ENCODE measurements at places on chromosomes 1 and 21.

DNA sequence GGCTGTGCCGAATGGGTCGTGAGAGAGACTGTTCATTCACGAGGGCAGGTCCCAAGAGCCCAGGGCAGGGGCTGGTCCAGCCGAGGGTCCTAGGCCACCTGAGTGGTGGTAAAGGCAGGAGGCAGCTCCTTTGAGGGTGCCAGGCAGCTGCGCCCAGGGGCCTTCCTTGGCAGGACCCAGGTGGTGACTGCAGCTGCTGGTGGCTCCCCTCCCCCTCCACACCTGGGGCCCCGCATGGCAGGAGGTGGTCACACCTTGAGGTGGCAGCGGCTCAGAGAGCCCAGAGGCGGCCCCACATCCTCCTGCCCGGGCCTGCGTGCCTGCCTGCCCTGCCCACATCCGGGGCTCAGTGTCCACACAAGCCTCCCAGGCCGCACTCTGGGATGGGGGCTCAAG is 9.8 kb upstream of the PLCH2 start:
- no peak for DNase-seq

DNA sequence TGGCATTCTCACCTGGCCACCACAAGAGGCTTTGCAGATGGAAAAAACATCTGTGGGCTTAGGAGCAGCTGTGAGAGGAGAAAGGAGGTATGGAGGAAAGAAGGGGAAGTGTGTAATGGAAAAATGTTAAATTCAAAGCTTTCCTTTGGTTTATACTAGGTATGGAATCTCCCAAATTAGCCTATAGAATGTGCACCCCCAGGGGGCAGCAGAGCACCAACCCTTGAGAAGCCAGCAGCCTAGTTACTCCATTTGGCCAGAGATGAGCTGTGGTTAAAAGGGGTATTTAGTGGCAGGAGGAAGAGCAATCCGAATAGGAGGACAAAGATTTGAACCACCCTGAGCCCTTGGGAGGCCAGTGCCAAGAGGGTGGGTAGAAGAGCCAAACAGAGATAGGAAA is 97.5 kb upstream of the CTTNBP2NL start:
- peak; percentile 42 for DNase-seq

GRCh38 chr1:150008699-150009098 is 1.8 kb downstream of the OTUD7B start:
- DNase-seq: no peak

DNA sequence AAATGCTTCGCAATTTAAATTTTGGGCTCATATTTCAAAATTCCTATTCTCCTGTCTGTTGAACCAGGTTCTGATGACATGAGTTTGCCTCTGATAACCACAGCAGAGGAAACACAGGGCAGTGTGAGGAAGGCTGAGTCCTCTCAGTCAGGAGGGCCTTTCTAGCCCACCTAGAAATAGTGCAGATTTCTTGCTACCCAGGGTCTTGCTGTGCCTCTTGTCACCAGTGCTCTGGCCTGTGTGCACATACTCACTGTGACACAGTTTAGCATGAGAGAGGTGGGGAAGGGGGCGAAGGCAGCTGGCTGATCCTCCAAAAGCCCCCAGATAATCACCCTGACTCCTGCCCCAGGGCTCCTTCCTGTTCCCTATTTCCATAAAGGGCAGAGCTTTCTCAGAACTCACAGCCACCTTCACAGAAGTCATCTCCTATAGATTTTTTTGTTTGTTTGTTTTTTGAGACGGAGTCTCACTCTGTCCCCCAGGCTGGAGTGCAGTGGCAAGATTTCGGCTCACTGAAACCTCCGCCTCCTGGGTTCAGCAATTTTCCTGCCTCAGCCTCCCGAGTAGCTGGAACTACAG is 23.7 kb downstream of the ERRFI1 start:
- no peak for DNase-seq

- peak; percentile 50 for DNase-seq
Observed at GRCh38 chr1:179337288-179337687, 28.5 kb upstream of the AXDND1 start.

DNA sequence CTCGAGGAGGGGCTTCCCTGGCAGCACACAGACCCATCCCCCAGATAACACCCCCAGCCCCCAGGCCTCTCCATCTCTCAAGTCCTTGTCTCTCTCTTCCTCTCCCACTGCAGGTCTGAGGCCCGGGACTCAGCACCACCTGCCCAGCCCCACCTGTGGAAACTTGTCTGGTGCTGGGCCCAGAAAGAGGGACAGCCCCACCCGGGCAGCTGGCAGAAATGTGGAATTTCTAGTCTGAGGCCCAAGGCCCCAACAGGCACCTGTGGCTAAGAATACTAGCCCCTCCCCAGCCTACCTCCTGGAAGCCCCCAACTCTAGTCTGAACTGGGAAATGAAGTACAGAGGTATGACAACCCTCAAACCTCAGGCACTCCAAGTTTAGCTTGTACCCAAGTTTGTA is 15.4 kb downstream of the TTC39A start:
- no peak for DNase-seq

GRCh38 chr1:24414775-24415333 is 748 bp upstream of the NIPAL3 start:
- no peak for DNase-seq
